ENCODE measurements at places on chromosomes 11 and 22.

GRCh38 chr11:118079491-118079890, 2.6 kb downstream of the TMPRSS4 start:
- no peak for DNase-seq

- no peak for DNase-seq
Observed at GRCh38 chr11:26830757-26831156, 108.9 kb upstream of the SLC5A12 start.

GRCh38 chr22:48372390-48372789, 1455.3 kb downstream of the BRD1 start:
- no peak for DNase-seq

GRCh38 chr11:126246636-126247035, 22.1 kb downstream of the SRPRA start:
- DNase-seq, result no peak
